ENCODE measurements at places on chromosomes 2 and 18. TPM values are rescaled to one million over a fixed set of nuclear protein-coding genes. Genes with fewer than 3 reads are reported as not detected.

Gene ABCB11
- total RNA-seq = 0.02 TPM

Gene CENPA
- total RNA-seq = 52.2 TPM

Gene REG3G
- total RNA-seq = not detected

Gene IHH
- 0.64 TPM for total RNA-seq

All from A549 treated with Hydrocortisone at 1 μM for 4 hours (cell line).